ENCODE measurements at places on chromosomes 4 and X. TPM values are rescaled to one million over a fixed set of nuclear protein-coding genes. Genes with fewer than 3 reads are reported as not detected.

GRCh38 chr4:72567821-72568675 lies 973 bp downstream of the ADAMTS3 start:
- peak; percentile 40 for DNase-seq

GRCh38 chr4:67234296-67234695 lies 311.0 kb downstream of the CENPC start:
- no peak for DNase-seq

The PARM1 gene
- 0.44 TPM for total RNA-seq

The FRG2 gene
- not detected for total RNA-seq

The ZNF630 gene
- total RNA-seq: 2.3 TPM

The NLGN3 gene
- 0.65 TPM for total RNA-seq

The PCDH11X gene
- total RNA-seq: not detected

The TMSB15C gene
- total RNA-seq: not detected

The DIPK2B gene
- not detected for total RNA-seq

Measured in PC-9 (cell line).